ENCODE measurements at places on chromosomes 16 and 17. TPM values are rescaled to one million over a fixed set of nuclear protein-coding genes. Genes with fewer than 3 reads are reported as not detected.
A peak's percentile ranks its signal among the peaks of the same experiment; 100 is the strongest.

- DNase-seq, result no peak
Observed at GRCh38 chr16:68346892-68347480, 36.2 kb downstream of the PRMT7 start.

DNA sequence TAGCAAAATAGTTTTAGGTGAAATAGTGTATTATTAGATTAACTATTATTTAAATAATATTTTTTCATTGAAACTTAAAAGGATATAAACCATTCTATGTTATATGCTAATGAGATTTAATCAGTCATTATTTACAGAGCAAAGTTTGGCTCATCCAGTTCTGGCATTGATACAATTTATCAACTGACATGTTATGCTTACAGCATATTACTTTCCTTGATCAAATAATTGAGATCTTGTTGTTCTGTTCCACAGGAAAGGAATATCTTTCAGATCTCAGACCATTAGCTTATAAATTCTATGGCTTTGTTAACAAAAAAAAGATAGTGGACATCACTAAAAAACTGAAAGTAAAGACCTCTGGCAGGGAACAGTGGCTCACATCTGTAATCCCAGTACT, 403.0 kb downstream of the ZFHX3 start:
- DNase-seq, result no peak

CMTM1 gene
- 2.1 TPM for total RNA-seq

GRCh38 chr17:34811561-34811960, 149.7 kb downstream of the CCT6B start:
- no peak for DNase-seq

GRCh38 chr16:31428638-31429247, 583 bp upstream of the COX6A2 start:
- DNase-seq, result peak; percentile 9
